T follicular helper cell (primary cell): ENCODE measurements at places on chromosomes 2 and 18.

DNA sequence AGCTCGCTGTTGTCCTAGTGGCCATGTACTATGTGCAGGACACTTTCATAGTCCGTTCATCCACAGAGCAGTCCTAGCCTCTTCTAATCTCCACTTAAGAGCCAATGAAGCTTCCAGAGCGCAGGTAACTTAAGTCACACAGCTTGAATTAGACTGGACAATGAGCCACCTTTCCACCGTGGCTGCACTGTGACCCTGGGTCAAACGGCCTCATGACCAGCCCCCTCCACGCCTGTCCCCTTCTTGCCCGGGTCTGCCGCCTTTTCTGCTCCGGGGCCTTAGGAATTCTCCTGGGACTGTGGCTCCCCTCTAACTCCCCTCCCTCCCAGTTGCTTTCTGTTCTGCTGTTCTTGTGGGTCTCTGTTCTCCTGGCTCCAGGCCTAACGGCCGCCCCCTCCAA, 8.4 kb upstream of the PRKCE start:
- no peak for DNase-seq

DNA sequence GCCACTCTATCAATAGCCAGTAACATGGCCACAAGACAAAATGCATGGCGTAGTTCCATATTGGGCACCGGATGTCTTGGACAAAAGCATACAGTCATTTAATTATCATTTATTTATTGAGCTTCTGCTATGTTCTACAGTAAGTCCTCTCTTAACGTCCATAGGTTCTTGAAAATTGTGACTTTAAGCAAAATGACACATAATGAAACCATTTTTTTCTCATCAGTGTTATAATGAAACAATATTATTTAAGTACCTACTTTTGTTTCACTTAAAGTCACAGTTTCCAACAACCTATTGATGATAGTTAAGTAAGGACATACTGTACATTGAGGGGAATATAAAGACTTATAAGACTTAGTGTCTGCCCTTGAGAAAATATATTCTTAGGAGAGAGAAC, 84.9 kb downstream of the XRCC5 start:
- no peak for DNase-seq

DNA sequence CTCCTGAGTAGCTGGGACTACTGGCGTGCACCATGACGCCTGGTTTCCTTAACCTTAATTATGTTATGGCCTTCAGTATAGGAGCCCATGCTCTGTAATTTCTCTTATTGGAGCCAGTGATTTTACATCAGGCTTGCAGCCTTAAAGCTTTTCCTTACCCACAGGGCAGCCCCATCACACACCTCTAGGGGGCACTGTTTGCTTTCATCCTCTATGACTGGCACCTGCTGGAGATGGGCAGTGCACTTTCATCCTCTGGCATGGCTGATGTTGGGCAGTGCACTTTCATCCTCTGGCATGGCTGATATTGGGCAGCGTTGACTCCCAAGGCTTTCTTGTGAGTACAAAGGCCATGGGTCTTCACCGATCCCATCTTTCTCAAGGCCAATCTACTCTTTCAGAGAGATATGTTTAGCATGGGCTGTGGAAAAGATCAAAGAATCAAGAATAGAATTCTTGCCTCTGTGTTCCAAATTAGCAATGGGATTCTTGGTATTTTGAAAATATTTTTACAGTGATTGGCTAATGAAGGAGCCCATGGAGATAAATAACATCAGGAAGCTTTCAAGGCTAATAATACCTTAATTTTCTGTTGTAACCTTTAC, 80.7 kb upstream of the MEX3C start:
- DNase-seq = no peak

DNA sequence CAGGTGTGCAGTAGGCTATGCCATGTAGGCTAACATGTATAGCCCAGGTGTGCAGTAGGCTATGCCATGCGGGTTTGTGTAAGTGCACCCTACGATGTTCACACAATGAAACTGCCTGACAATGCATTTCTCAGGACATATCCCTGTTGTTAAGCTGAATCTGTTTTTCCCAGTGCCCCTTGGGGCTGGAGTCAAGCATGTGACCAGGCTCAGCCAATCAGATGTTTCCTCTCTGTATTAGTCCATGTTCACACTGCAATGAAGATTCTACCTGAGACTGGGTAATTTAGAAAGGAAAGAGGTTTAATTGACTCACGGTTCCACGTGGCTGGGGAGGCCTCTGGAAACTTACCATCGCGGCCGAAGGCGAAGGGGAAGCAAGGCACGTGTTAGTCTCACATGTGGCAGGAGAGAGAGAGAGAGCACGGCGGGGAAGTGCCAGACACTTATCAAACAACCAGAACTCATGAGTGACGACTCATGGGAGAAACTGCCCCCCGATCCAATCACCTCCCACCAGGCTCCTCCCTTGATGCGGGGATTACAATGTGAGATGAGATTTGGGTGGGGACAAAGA, 24.2 kb downstream of the ITM2C start:
- no peak for DNase-seq

DNA sequence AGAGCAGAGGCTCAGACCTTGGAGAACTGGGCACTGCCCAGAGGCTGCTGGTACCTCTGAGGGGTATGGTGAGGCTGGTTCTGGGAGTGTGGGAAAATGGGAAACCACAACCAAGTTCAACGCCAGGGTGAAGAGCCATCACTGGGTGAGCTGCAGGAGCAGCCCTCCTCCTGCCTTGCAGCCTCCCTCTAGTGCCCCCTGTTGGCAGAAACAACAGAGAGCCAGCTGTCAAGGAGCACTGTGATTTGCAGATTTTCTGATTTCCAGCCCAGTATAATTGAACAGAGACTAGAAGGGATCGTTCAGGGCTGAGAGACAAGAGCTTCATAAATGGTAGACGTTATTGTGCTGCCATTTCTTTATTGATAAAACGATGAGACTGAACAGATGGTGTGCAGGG, 50.5 kb downstream of the MAPK4 start:
- DNase-seq = no peak

DNA sequence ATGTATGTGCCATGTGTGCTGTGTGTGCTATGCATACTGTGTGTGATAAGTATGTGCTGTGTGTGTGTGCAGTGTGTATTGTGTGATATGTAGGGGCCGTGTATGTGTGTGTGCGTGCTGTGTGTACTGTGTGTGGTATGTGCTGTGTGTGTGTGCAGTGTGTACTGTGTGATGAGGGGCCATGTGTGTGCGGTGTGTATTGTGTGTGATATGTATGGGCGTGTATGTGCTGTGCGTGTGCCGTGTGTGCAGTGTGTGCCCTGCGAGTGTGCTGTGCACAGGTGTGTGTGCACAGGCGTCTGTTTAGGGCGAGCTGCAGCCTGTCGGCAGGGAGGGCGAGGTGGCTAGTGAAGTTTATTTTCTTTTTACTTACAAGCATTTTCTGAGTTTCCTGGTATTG, 16.1 kb downstream of the SNORC start:
- DNase-seq = no peak

GRCh38 chr2:29405266-29405665, 290.1 kb downstream of the CLIP4 start:
- DNase-seq = no peak

GRCh38 chr2:15072836-15073235, 440.3 kb downstream of the LRATD1 start:
- DNase-seq = no peak

- DNase-seq = no peak
Measured at GRCh38 chr2:57882895-57883515, 163.6 kb upstream of the VRK2 start.

DNA sequence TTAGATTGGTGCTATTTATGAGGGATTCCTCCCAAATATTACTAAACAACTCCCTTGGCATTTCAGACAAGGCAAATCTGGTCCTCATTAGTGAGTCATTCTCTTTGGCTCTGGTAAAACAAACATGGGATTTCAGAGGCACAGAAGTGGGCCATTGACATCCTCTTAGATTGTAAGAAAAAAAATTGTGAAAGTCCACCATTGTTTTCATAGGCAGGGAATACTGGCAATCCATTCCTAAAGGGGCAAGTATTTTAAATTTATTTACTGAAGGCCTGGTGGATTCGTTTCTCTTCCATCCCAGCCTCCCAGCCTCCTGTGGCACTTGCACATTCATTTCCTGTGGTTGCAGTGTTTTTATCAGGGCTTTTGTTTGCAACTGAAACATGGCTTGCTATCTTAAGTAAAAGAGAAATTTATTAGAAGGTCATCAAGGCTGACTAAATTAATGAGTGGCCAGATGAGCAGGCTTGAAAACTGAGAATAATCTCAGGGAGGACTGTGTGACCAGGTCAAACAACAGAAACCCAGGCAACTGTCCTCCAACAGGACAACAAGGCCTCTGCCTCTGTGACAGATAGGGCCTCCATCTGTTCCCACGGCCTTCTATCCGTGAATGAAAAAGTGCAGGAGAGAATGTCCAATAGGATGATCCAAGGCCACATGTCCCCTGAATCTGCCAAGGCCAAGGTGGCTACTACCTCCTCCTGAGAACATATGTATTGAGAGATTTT, 23.1 kb upstream of the TNFAIP6 start:
- no peak for DNase-seq

DNA sequence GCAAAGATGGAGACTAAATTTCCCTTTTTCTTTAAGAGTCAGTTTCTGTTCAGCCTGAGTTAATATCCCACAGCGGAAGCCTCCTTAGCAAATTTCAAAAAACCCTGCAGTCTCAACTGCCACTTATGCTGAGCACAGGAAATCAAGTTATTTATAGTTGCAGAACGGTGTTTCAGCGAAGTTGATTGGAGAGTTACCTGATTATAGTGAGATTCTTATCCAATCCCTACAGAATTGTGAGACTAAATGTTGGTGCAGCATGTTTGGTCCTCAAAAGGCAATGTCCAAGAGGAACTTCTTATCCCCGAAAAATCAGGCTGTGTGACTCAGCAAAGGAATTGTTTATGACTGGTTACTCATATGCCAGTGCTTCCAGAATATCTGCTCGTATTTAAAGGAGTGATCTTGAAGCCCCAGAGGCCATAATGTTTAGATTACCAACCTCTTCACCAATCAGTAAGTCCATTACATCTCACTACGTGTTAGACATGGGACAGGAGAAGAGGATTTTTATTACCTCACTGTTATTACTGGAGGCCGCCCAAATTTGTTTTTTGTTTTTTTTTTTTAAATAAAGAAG, 67.9 kb downstream of the LRRFIP1 start:
- no peak for DNase-seq

DNA sequence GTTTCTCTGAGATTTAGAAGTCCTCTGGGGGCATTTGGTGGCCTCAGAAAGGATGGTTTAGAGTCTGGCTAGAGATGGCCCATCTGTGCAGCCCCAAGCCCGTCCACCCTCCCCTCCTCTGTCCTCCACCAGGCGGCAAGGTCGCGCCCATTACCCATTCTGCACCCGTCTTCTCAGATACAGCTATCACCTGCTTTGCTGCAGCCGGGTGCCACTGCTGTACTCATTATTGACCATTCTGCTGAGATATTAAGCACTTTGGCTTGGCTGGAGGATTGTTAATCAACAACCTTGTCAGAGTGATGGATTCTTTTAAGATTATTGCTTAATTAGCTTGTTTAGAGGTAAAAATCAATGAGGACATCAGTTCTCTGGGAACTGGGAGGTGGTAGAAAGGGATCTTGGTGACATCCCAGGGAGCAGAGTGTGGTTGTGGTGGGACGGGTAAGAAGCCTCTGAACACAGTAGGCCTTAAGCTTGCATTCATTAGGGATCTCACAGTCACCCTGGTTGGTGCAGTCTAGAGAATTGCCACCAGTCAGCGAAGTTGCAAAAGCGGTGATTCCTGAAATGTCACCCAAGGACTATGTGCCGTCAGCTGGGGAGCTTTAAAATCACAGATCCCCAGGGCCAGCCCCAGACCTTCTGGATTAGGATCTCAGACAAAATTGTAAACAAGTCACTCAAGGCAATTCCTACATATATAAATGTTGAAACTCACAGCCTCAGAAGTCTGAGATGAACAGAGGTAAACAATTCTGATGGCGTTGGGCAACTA, 90.9 kb downstream of the CAPN13 start:
- DNase-seq = no peak

- DNase-seq = no peak
Measured at GRCh38 chr2:201223089-201224073, 37.0 kb upstream of the CASP8 start.

DNA sequence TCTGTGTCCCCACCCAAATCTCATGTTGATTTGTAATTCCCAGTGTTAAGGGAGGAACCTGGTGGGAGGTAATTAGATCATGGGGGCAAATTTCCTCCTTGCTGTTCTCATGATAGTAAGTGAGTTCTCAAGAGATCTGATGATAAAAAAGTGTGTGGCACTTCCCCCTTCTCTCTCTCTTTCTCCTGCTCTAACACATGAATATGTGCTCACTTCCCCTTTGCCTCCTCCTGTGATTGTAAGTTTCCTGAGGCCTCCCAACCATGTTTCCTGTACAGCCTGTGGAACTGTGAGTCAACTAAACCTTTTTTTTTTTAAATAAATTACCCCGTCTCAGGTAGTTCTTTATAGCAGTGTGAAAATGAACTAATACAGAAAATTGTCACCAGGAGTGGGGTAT, 380.0 kb downstream of the MEIS1 start:
- DNase-seq = no peak

DNA sequence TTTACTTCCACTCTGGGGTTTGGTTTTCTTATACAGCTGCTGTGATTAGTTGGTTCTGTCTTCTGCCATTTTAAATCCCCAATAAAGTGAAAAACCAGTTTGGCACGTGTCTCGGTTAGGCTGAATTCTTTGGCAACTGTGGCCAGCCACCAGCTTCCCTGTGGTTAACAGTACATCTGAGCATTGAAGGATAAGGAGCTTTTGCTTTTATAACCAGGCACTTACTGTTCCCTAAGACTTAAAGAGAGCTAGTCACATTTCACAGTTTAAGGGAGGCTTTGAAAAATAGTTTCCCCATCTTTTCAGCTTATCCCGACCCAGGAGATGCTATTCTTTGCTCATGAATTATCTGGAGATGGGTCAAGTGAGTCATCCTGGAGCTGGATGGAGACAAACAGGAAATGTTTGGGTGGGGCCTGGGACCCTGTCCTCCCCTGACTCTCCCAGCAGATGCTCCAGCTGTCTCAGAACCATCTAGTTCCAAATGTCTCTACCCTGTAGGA, 57.3 kb upstream of the EML6 start:
- no peak for DNase-seq

- no peak for DNase-seq
Measured at GRCh38 chr18:64100116-64100922, 48.6 kb downstream of the LINC00305 start.

GRCh38 chr18:63365876-63366212, 1.2 kb downstream of the KDSR start:
- no peak for DNase-seq

DNA sequence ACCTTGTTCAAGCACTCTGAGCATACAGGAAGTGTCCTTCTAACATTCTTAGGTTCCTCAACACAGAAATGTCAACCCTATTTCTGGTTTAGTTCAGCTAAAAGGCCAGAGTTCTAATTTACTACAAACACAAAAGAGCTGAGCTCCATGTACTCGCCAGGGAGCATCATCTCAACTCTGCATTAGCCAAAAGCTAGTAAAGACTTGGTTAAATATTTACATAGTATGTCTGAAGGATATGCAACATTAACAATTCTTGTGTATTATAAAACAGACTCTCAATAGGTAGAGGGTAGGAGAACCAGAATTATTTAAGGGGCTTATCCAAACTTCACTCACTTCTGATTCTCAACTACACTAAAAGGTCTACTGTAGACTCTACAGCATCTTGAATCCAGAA, 154.6 kb downstream of the THADA start:
- DNase-seq = no peak

- DNase-seq = no peak
Measured at GRCh38 chr2:162253435-162253834, 10.2 kb upstream of the FAP start.

GRCh38 chr2:82839036-82839435, 1620.0 kb downstream of the SUCLG1 start:
- no peak for DNase-seq

GRCh38 chr2:192407692-192408091, 213.0 kb upstream of the TMEFF2 start:
- no peak for DNase-seq
